ENCODE measurements at places on chromosomes 11 and 22.

DNA sequence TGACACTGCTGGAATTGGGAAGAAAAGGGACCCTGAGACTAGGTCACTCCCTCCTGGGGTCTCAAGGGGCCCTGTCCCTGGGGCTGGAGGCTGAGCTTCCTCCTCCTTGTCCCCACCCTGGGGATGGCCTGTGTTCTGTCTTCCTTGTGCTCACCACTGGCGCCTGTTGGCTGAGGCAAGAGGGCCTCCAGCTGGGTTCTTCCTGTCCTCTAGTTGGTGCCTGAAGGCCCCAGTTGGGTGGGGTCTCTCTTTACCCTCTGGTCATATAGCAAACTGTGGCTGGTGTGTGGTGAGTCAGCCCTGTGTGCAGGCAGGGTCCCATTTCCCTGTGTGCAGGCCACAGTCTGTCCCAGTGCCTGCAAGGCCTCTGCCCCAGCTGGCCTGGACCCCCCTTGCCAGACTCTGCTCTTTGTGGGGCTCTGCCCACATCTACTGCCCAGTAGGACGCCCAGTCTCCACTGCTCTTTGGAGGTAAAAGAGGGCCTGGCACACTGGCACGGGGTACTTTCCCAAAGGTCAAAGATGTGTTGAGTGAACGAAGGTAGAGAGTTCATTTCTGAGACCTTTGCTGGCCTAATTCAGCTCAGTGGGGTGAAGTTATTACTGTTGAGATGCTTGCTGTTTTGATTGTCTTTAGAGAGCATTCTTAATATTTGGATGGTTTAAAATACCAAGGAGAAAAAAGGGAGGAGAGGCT is 55.1 kb upstream of the CLDN5 start:
- no peak for DNase-seq

- no peak for DNase-seq
Observed at GRCh38 chr22:44215287-44215686, 34.6 kb downstream of the PARVG start.

- DNase-seq: no peak
Observed at GRCh38 chr11:131850507-131850906, 480.1 kb downstream of the NTM start.

- DNase-seq: no peak
Observed at GRCh38 chr11:66316849-66317251, at the start of gene CD248. TSS of gene CD248 (minus strand) at chr11:66317044. CDS start at chr11:66317027, 17 bp downstream.

GRCh38 chr11:79082907-79083306 is 357.9 kb downstream of the TENM4 start:
- DNase-seq: no peak

DNA sequence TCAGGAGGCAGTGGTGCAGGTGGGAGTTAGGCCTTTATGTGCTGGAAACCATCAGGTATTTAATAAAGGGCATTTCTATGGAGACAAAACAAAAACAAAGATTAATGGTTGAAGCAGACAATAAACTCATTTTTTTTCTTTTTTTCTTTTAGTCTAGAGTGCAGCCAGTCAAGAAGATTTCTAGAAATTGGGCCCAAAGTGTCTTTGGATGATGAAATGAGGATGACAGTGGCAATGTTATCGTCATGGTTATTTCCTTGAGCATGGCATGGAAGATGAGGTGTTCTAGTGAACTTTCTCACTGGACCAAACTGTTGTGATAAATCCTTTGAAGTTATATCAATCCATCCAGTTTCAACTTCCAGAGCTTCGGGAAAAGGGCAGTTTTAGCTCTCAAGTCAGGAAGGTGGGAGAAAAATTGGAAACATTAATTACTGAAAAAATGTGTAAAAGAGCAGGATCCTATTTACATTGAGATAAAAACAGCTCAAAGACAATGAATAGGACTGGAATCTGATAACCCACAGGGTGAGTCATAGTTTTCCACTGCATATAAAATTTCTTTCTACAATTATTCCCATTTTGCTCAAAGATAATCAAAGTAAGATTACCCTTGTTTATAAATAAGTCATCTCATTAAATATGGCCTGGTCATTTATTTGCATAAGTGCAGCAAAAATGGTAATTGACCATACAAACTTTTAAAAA is 33.0 kb downstream of the PRR5L start:
- DNase-seq: no peak

- no peak for DNase-seq
Observed at GRCh38 chr11:114449845-114450244, 10.6 kb downstream of the REXO2 start.

GRCh38 chr11:113289431-113290187 is 24.8 kb upstream of the TTC12 start:
- peak; percentile 62 for DNase-seq

DNA sequence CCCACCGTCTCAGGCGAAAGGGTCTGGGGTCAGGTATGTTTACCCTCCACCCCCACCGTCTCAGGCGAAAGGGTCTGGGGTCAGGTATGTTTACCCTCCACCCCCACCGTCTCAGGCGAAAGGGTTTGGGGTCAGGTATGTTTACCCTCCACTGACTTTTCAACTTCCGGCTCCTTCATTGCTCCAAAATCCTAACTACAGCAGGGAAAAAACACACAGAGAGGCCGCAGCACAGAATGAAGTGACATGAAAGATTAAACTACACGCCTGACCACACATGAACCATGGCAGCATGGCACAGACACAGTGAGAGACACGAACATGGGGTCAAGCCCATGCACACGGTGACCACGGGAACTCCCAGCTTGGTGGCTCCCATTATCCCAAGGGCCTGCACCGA is 634.9 kb upstream of the B3GAT1 start:
- DNase-seq: no peak

GRCh38 chr11:34224434-34224966 is 119.1 kb downstream of the NAT10 start:
- DNase-seq: no peak

- no peak for DNase-seq
Observed at GRCh38 chr11:44333271-44334218, 23.6 kb upstream of the ALX4 start.

DNA sequence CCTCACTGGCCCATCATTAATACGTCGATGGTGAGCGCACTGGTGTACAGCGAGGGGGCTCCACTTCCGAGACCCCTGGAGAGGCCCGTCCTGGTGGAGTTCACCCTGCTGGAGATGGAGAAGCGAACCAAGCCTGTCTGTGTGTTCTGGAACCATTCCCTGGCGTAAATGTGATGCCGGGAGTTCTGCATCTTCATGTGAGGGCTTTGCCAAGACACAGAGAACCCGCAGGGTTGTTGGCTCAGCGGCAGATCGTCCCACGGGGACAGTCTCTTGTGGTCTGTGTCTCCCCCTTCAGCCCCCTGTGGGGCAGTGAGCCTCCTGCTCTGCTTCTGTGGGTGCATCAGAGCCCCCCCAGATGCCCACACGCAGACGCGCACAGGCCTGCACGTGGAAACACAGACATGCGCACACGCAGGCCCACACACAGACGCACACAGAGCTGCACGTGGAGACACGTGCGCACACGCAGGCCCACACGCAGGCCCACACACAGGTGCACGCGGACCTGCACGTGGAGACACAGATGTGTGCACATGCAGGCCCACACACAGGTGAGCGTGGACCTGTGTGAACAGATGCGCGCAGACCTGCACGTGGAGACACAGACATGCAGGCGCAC is 55.8 kb upstream of the PRODH start:
- DNase-seq: no peak

DNA sequence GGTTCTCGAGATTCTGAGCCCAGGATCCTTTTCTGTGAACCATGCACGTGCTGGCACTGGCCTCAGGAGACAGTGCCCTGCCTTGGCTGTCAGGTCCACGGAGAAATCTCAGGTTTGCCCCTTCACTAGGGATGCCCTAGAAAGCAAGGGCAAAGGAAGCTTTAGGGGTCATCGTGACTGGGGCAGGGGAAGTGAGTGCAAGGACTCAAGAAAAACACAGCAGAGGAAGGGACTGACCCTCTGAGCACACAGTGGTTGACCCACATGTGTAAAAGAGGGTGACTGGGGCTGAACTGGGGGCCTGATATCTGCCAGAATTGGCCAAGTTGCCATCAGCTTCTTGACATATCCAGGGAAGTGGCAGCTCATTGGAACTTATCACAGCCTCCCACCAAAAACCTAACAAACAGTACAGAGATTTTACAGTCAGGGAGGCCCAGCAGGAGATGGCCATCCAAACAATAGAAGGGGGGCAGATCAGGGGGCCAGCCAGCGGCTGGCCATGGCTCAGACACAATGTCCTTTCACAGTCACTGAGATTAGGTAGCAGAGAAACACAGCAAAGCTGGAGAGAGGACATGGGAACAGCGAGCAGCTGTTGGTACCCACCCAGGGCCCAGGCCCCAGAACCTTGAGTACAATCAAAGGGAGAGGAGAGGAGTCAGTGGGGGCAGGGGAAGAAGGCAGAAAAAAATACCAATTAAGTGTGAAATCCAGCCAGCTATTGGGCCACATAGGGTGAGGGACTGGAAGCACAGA is 4.4 kb downstream of the TMEM121B start:
- no peak for DNase-seq
